HuH-7.5 (cell line): ENCODE measurements at places on chromosomes 1 and 21.

DNA sequence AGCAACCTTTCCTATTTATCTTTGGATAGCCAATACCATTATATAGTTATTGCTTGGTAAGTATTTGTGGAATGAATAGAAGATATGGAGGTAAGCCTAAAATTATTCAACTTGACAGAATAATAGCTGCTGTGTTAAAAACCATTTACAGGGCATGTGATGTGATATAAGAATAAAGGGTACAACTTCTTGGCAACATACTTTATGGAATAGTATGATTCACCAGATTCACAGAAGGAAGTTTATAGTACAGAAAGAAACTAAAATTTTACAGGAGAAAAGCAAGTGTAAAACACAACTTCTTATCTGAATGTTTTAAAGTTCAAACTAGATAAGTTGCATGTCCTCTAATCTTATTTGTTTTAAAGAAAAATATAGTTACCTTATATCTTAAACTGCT, 186.4 kb upstream of the ZRANB2 start:
- no peak for DNase-seq

DNA sequence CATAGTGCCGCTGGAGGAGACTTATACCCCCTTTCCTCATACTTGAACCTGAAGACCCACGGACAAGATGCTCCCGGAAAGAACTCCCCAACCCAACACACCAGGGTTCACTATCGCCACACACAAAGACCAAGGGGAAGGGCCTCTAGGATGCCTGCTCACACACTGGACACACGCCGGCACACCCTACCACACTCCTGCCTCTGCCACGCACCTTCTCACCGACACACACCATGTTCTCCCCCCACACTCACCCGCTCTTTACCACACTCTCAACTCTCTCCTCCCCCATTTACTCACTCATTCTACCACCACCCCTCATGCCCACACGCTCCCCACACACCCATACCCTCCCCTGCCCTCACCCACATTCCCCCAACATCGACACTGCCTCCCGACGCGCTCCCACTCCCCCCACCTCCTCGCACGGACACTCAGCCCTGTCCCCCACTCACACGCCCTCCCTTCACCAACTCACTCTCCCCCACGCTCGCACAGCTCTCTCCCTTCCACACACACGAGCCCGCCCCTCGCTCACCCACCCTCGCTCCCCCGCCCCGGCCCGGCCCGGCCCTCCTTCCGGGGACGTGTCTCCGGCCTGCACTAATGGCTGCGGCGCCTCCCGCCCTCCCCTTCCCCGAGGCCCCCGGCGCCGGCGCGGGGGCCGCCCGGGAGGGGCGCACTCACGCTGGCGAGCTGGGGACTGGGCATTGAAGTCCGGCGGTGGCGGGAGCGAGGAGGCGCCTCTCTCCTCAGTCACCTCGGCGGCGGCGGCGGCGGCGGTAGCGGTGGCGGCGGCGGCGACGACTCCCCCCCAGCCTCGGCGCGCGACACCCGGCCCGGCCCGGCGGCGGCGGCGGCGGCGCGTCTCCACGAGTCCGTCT, 626 bp downstream of the PTP4A2 start:
- peak; percentile 52 for DNase-seq

DNA sequence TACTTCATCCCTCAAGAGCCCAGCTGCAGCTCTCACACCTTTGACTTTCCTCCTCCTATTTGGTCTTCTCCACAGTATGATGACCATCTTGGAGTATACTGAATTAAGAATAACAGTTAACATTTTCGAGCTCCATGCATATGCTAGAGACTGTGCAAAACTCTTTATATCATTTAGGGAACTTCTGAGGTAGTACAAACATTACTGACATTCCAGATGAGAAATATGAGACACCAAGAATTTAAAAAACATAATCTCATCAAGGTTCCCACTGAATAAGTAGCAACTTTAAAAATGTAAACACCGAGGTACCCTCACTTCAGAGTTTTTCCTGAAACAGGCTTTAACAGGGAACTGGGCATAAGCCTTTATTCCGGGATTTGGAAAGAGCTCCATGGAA, 22.7 kb downstream of the FMO3 start:
- DNase-seq = no peak

DNA sequence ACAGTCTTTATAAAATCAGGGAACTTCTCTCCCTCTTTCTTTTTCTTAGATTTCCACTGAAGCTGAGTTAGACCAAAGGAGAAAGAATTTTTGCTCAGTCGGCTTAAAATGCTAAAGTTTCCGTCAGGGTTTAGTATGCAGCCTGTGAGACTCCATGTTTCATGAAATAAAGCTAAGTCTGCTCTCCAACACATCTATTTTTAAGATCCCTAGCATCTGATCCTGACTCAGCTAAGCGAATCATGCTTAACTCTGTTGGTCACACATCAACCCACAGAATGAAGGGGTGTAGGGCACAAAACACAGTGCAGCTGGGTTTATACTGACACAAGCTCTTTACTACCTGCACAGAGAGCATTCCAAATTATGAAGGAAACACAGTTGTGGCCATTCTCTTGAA, 102.4 kb upstream of the ZNF281 start:
- no peak for DNase-seq

GRCh38 chr1:1782399-1783221, 4.3 kb upstream of the NADK start:
- DNase-seq = peak; percentile 67

DNA sequence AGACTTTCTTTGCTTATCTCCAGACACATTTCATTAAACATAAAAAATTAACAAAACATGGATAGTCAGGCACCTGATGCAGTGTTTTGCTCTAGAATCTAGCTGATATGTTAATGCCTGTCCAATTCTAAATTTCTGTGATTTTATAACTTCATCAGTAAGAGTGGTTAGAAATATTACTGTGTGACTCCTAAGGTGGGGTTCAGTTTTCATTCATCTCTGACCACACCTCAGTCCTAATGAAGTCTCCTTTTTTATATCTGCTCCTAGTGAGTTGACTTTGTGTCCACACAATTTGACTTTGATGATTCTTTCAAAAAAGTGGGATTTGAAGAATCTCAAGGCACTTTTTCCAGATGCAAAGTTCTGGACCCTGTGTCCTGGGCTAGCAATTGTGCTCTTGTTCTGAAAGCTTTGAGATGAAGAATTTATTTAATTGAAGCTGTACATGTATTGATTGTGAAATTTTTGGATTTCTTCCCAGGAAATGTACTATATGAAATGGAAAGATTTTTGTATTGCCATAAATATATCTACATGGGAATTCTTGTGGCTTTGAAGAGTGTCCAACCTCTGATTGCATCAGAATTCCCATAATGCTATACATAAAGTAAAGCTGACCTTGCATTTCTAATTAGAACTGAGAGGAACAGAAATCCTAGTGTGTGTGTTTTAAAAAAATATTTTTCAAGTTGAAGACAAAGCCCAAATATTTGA, 111.2 kb downstream of the GIPC2 start:
- DNase-seq = no peak

GRCh38 chr1:196513821-196514220, 94.4 kb downstream of the KCNT2 start:
- no peak for DNase-seq

DNA sequence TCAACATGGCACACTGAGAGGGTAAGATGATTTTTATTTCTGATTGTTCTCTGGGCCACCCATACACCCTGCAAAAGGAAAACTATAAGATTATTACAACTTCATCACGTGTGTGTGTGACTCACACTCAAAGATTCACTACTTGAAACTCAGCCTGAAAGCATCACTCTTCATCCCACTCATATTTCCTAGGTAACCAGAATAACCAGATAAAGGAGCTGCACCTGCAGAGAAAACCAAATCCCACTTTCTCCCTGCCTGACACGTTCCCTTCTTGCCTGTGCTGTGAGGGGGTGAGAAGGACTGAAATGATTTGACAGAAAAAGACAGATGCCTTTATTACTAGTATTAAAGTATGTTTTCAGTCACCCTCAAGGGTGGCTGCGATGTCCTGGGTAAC, 131.6 kb downstream of the TGFBR3 start:
- no peak for DNase-seq

DNA sequence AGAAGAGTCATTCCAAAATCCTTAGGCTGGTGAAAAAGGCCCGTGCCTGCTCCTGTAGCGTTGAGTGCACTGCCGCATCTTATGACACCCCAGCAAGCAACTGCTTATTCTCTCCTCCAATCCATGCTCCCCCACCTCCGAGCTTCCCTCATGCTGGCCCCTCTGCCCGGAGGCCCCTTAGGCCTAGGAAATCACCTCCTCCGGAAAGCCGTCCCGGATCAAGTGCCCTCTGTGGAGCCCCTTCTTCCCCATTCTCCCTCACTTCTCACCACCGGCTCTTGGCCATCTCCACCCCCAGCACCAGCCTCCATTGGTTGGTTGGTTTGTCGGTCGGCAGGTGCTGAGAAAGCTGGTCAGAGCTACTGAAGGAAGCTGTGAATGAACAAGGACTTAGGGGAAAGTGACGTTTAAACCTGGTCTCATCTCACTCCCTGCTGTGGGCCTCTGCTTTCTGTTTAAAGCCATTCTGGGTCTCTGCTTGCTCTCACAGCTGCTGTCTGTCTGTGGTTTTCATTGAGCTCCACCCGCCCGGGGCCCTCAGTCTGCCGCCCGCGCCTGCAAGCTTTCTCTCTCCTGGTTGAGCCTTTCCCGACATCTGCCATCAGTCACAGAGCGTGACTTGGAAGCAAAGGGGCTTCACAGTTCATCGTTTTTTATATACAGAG, 122.2 kb downstream of the KCNN3 start:
- DNase-seq = no peak

GRCh38 chr1:184905601-184906322, 68.5 kb downstream of the NIBAN1 start:
- peak; percentile 16 for DNase-seq

- DNase-seq = no peak
Observed at GRCh38 chr1:192358402-192358801, 41.6 kb downstream of the RGS21 start.

GRCh38 chr1:20505488-20505887, 2.5 kb downstream of the MUL1 start:
- no peak for DNase-seq

DNA sequence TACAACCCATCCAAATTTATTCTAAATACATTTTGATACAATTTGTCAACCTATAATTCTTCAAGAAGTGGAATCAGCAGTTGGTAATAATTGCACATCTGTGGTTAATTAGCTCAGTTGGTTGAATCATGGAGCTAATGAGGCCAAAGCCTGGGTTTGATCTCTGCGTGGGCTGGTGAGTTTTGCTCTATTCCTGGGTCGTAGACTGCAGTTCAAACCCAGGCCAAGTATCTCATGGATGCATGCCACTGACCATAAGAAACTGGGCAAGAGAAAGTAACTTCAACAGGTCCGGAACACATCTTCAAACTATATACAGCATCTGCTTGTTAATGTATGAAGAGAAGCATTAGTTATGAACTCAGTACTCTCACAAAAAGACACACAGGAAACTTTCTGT, 779.7 kb downstream of the USP25 start:
- DNase-seq = no peak

DNA sequence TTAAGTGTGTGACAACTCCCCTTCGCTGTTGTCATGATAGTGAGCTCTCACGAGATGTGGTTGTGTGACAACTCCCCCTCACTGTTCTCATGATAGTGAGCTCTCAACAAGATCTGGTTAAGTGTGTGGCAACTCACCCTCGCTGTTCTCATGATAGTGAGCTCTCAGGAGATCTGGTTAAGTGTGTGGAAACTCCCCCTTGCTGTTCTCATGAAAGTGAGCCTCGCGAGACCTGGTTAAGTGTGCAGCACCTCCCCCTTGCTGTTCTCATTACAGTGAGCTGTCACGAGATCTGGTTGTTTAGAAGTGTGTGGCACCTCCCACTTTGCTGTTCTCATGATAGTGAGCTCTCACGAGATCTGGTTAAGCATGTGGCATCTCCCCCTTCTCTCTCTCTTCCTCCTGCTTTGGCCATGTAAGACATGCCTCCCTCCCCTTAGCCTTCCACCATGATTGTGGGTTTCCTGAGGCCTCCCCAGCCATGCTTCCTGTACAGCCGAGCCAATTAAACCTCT, 25.1 kb upstream of the LSS start:
- no peak for DNase-seq

GRCh38 chr1:39995973-39996393, 41.0 kb downstream of the MFSD2A start:
- DNase-seq = no peak

- DNase-seq = no peak
Observed at GRCh38 chr1:154956544-154956941, 644 bp upstream of the PBXIP1 start.

- DNase-seq = peak; percentile 33
Observed at GRCh38 chr21:33403128-33403785, at the start of gene IFNGR2. TSS of gene IFNGR2 (plus strand) at chr21:33403413. CDS start at chr21:33403544, 131 bp downstream.

- no peak for DNase-seq
Observed at GRCh38 chr21:35084869-35085268, 35.8 kb upstream of the RUNX1 start.

DNA sequence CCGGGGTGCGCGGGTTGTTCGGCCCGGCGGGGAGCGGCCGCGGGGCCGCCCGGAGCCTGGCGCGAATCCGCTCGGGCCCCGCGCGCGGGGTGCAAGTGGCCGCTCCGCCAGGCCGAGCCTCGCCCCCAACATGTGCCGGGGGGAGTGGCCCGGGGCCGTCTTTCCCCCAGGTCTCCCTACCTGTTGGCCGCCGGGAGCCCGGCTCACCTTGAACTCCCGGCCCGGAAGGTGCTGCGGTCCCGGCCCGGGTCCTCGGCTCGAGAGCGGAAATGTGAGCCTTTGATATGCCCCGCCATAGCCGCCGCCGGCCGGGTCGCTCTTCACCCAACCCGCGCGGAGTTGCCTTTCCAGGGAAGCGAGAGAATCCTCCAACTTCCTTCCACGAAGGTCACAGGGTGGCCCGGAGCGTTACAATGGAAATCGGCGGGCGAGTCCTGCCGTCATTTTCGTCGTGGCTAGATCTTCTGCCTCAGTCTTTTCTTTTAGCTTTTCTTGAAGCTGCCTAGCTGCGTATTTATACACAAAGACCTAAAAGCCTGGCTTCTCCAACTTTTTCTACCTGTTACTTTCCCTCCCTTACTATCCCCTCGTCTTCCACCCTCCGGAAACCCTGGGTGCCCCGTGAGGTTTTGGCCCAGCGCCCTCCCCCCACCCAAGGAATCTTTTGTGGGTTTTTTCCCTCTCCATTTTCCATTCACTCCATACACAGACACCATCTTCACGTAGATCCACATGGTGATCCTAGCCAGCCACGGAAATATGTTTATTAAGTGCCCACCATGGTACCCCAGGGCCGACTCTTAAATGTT, 867 bp downstream of the PTGFRN start:
- peak; percentile 43 for DNase-seq
